ENCODE measurements at places on chromosomes 12 and 14.

DNA sequence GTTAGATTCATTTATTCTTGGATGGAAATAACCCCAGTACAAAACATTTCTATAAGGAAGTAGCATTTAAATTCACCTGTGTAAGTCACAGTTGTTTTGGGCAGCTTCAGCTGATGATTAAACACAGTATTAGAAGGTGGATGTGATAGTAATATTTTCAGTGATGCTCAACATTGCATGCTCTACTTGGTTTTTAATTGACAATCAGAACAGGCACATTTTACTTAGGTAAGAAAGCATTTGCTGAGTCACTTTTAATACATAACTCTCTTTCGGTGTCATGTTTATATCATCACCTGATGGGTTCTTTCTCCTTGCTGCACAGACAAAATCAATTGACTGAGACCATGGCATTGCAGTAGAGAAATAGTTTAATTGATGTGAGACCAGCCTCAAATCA is 80.7 kb downstream of the CMAS start:
- DNase-seq: no peak

- peak; percentile 61 for DNase-seq
These were observed 6.5 kb downstream of the BHLHE41 start for GRCh38 chr12:26118308-26118707.

- peak; percentile 66 for DNase-seq
These were observed 15.5 kb upstream of the KRR1 start for GRCh38 chr12:75526655-75527511.

- DNase-seq: no peak
These were observed 36.2 kb downstream of the GNPTAB start for GRCh38 chr12:101794574-101794973.

All from suppressor macrophage treated with lipopolysaccharide for 1 hour (primary cell).